ENCODE measurements at places on chromosomes 1 and 21. TPM values are rescaled to one million over a fixed set of nuclear protein-coding genes. Genes with fewer than 3 reads are reported as not detected.

OR2W3 gene
- total RNA-seq = not detected

PLA2G2A gene
- total RNA-seq = not detected

CRYZL1 gene
- total RNA-seq = 7.7 TPM

CHI3L2 gene
- total RNA-seq = 0.55 TPM

ABCA4 gene
- not detected for total RNA-seq

OR2G6 gene
- total RNA-seq = not detected

PPIH gene
- total RNA-seq = 30.3 TPM

TEX38 gene
- total RNA-seq = not detected

NPPB gene
- total RNA-seq = not detected

ODR4 gene
- 32.3 TPM for total RNA-seq

All from SK-MEL-5 (cell line).